ENCODE measurements at places on chromosomes 11 and 22.

DNA sequence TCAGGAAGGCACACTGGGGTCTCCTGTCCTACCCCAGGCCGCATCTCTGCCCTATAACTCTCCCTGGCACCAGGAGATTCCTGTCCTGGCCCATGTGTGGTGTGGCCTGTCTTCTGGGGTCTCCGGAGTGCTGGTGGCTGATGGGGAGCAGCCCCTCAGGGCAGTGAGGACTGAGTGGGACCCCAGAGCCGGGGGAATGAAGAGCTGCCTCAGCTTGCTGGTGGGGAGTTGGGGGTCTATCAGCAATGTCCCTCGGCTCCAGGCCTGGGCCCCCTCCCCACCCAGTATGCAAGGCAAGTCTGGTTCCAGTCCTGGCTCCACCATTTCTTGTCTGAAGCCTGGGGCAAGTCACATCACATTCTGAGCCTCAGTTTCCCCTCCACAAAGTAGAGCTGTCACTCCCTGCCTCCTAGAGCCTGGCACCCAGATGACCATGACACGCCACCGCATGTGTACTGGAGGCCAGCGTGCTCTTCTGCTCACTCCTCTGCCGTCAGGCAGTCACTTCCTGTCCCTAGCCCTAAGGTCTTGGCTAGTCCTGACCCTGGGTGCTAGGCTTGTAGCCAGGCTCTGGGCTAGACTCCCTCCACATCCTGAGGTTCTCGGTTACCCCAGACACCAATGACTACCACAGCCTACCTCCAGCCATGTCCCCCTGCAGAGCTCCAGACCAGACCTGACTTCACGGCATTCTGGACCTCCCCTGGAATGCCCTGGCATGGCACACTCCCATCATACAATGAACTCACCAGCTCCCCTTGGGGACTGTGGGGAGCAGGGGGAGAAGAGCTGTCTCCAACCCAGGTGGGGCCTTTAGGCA lies 12.8 kb downstream of the ARAP1 start:
- H3K27me3 ChIP-seq: no peaks in the 10 kb centered on the region
- H3K4me3 ChIP-seq: no peak overlapping the region
- H3K4me1 ChIP-seq: peaks cover 13% of the 10 kb centered on the region

DNA sequence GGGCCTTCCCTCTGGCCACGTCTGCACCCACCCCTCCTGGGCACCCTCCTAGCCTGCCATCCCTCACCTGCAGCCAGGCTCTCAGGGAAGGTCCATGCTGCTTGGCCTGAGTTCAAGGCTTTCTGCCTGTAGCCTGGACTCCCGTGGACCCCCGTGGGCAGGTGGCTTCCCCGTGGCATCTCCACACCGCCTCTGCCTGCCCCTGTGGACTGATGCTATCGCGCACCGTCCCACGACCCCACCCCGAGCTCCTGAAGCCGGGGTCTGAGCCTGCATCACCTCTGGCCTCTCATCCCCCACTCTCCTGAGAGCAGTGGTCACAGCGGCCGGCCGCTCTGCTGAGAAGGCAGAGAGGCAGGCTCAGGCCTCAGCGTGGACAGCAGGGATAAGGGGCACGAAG lies 4.5 kb downstream of the IFITM5 start:
- H3K27ac ChIP-seq: no peak overlapping the region
- no peak overlapping the region for H3K4me3 ChIP-seq
- H3K4me1 ChIP-seq: peaks cover 23% of the 10 kb centered on the region
- H3K36me3 ChIP-seq: peaks cover 32% of the 10 kb centered on the region
- peaks cover under 1% of the 10 kb centered on the region for H3K27me3 ChIP-seq
- DNase-seq: no peak

DNA sequence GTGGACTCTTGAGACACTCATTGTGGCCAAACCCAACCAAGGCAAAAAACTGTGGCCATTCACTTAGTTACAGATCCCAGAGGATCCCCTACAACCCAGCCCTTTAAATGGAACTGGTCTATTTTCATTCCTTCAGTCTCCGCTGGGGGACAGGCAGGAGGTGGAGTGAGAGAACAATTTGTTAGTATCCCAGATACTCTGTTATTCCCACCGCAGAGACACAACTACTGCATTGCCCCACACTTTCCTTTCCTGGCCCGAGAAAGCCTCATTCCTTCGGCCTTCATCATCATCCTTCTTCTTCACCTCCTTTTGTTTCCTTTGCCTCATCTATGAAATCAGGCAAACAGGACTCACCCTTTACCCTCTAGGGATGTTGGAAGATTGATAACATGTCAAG lies 191.1 kb downstream of the NTM start:
- DNase-seq: no peak
- H3K4me1 ChIP-seq: no peaks in the 10 kb centered on the region
- H3K27me3 ChIP-seq: no peaks in the 10 kb centered on the region
- H3K36me3 ChIP-seq: no peaks in the 10 kb centered on the region
- H3K4me3 ChIP-seq: no peak overlapping the region

DNA sequence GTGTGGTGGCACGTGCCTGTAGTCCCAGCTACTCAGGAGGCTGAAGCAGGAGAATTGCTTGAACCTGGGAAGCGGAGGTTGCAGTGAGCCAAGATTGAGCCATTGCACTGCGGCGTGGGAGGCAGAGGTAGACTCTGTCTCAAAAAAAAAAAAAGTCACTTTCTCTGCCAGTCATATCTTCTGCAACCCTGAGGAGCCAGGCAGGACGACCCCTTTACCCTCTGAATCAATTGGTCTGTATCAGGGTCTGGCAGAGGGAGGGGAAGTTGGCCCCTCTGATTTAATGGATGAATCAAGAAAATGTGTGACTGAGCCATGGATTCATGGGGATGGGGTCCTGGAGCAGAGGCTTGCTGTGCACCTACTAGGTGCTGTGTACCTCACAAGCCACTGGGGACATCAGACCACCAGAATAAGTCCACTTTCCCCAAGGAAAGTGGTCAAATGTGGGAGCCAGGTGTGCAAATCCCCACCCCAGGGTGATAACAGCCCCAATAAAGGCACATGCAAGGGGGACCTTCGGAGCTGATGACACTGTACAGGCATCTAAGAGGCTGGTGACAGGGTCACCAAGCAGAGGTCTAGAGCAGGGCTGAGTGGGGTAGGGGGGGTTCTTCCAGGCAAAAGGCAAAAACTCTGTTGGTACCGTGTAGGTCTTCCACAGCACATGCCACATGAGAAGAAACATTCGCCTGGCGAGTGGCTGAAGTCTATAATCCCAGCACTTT lies 29.0 kb downstream of the TXN2 start:
- no peak overlapping the region for H3K4me3 ChIP-seq
- DNase-seq: no peak
- no peaks in the 10 kb centered on the region for H3K36me3 ChIP-seq

GRCh38 chr22:47177334-47177815 lies 414.9 kb downstream of the TBC1D22A start:
- H3K4me1 ChIP-seq: no peaks in the 10 kb centered on the region
- H3K4me3 ChIP-seq: no peak overlapping the region
- no peak overlapping the region for H3K27ac ChIP-seq
- no peak for DNase-seq
- H3K36me3 ChIP-seq: peaks cover 16% of the 10 kb centered on the region
- H3K27me3 ChIP-seq: no peaks in the 10 kb centered on the region

DNA sequence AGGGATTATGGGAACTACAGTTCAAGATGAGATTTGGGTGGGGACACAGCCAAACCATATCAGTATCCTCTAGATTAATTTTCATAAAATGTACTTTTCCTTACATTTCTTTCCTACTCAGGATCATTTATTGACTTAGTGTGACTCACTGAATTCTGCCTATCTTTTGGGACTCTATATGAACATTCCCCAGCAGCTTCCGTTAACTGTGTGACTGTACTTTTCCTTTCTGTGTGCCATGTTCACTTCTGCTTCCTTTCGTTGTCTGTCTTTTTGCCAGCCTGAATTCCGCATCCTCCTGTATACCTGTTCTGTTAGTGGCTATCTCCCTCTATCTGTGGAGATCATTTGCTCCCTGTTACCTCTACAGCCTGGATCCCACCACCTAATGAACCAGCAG lies 48.8 kb downstream of the SPECC1L start:
- no peak for DNase-seq
- H3K27ac ChIP-seq: no peak overlapping the region
- H3K4me1 ChIP-seq: no peaks in the 10 kb centered on the region

- H3K36me3 ChIP-seq: no peaks in the 10 kb centered on the region
- H3K27me3 ChIP-seq: no peaks in the 10 kb centered on the region
- no peak for DNase-seq
These were observed 33.2 kb upstream of the CCDC90B start for GRCh38 chr11:83319346-83319745.

- H3K27me3 ChIP-seq: peaks cover 11% of the 10 kb centered on the region
- H3K4me3 ChIP-seq: no peak overlapping the region
- no peaks in the 10 kb centered on the region for H3K4me1 ChIP-seq
- DNase-seq: no peak
These were observed 6.7 kb upstream of the CAVIN3 start for GRCh38 chr11:6326985-6327384.

DNA sequence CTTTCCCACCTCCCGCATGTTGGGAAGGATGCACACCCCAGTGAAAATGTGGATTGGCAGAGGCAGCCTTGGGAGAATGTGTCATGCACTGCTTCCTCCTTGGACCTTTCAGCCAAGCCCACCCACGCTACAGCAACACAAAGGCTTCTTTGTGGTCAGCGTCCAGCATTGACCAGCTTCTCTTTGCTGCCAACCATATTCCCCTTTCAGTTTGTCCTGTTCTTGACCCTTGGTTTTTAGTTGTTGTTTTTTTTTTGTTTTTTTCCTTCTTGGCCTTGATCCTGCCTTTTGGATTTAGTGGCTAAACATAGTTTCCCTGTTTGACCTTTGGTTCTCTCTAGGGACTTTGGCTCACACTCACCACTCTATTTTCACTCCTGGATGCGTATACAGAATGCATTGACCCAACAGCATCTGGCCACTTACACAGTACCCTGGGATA lies 573.6 kb downstream of the INSC start:
- H3K27me3 ChIP-seq: no peaks in the 10 kb centered on the region
- H3K36me3 ChIP-seq: no peaks in the 10 kb centered on the region
- H3K4me1 ChIP-seq: no peaks in the 10 kb centered on the region
- no peak for DNase-seq

- peaks cover 20% of the 10 kb centered on the region for H3K4me1 ChIP-seq
- no peaks in the 10 kb centered on the region for H3K36me3 ChIP-seq
- DNase-seq: peak; percentile 48
- peaks cover 3% of the 10 kb centered on the region for H3K27me3 ChIP-seq
- H3K4me3 ChIP-seq: peak overlapping the region; percentile 48
These were observed 36.1 kb upstream of the OR8B8 start for GRCh38 chr11:124481365-124482323.

- no peaks in the 10 kb centered on the region for H3K4me1 ChIP-seq
- no peak overlapping the region for H3K4me3 ChIP-seq
- no peaks in the 10 kb centered on the region for H3K27me3 ChIP-seq
- H3K27ac ChIP-seq: no peak overlapping the region
- no peaks in the 10 kb centered on the region for H3K36me3 ChIP-seq
These were observed 1166.5 kb downstream of the LRRC4C start for GRCh38 chr11:40292721-40293508.

- H3K27ac ChIP-seq: no peak overlapping the region
- DNase-seq: no peak
- H3K36me3 ChIP-seq: no peaks in the 10 kb centered on the region
- no peaks in the 10 kb centered on the region for H3K4me1 ChIP-seq
- no peaks in the 10 kb centered on the region for H3K27me3 ChIP-seq
- H3K4me3 ChIP-seq: no peak overlapping the region
These were observed 462.8 kb downstream of the KCNA4 start for GRCh38 chr11:29553990-29554389.

DNA sequence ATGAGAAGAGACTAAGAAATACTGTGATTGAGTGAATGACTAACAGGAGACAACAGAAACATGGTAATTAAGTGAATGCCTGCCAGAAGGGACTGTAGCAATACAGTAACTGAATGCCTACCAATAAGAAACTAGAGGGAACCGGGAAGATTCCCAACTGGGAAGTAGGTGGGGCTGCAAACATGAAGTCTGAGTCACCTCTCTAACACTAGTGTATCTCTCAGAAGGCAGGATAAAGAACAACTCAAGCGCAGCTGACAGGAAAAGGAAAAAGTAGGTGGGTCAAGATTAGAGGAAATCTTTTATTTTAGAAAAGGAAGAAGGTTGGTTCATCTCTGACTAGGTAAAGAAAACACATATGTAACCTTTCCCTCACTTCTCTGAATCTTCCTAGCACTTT lies 14.0 kb downstream of the C11orf42 start:
- DNase-seq: no peak
- H3K4me3 ChIP-seq: no peak overlapping the region
- no peaks in the 10 kb centered on the region for H3K27me3 ChIP-seq
- H3K27ac ChIP-seq: no peak overlapping the region

GRCh38 chr22:39029227-39029626 lies 8.3 kb downstream of the APOBEC3D start:
- DNase-seq: no peak
- H3K36me3 ChIP-seq: peaks cover 9% of the 10 kb centered on the region
- no peaks in the 10 kb centered on the region for H3K4me1 ChIP-seq

GRCh38 chr11:130269326-130269943 lies 45.3 kb downstream of the ZBTB44 start:
- no peaks in the 10 kb centered on the region for H3K4me1 ChIP-seq
- no peak for DNase-seq
- no peak overlapping the region for H3K27ac ChIP-seq
- H3K27me3 ChIP-seq: no peaks in the 10 kb centered on the region

- no peak overlapping the region for H3K4me3 ChIP-seq
- H3K4me1 ChIP-seq: no peaks in the 10 kb centered on the region
- peaks cover 25% of the 10 kb centered on the region for H3K27me3 ChIP-seq
- DNase-seq: peak; percentile 65
- H3K27ac ChIP-seq: no peak overlapping the region
- no peaks in the 10 kb centered on the region for H3K36me3 ChIP-seq
These were observed 29.6 kb downstream of the TRIM29 start for GRCh38 chr11:120108154-120108784.

DNA sequence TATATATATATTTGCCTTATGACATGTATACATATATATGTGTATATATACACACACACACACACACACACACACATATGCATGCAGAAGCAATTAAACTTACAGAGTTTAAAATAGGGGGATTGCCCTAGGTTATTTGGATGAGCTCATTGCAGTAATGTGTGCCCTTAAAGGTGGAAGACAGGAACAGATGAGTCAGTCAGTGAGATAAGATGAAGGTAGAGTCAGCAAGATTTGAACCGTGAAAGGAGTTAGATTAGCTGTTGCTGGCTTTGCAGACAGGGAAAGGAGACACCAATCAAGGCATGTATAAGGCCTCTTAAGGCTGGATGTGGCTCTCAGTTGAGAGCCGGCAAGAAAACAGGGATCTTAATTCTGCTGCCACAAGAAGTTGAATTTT lies 902.4 kb upstream of the RAG2 start:
- no peak for DNase-seq
- no peaks in the 10 kb centered on the region for H3K4me1 ChIP-seq
- no peaks in the 10 kb centered on the region for H3K36me3 ChIP-seq

GRCh38 chr11:117514256-117514655 lies 186.6 kb downstream of the CEP164 start:
- H3K4me1 ChIP-seq: no peaks in the 10 kb centered on the region
- H3K27ac ChIP-seq: no peak overlapping the region
- no peak overlapping the region for H3K4me3 ChIP-seq
- no peak for DNase-seq
- H3K27me3 ChIP-seq: no peaks in the 10 kb centered on the region

All from DND-41 (cell line).